ENCODE measurements at places on chromosomes 6 and 20. TPM values are rescaled to one million over a fixed set of nuclear protein-coding genes. Genes with fewer than 3 reads are reported as not detected.

Gene C6orf52
- total RNA-seq: not detected

DNA sequence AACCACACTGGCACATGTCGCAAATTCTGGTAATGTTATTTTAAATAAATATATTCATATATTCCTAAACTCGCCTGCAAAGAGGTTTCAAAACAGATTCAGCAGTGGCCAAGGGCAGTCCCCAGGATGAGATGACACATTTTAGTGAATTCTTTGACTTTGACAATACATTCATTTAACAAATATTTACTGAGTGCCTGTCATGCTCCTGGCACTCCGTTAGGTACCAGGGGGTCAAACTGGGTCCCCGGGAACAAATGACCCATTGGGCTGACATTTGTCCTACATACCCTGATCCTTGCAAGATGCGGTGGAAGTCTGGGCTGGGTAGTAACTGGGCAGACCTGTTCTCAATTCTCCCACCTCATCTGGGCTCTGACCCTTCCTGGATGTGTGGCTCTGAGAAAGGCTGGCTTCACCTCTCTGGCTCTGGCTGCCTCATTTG is 74.9 kb downstream of the FYN start:
- no peak for DNase-seq

DNA sequence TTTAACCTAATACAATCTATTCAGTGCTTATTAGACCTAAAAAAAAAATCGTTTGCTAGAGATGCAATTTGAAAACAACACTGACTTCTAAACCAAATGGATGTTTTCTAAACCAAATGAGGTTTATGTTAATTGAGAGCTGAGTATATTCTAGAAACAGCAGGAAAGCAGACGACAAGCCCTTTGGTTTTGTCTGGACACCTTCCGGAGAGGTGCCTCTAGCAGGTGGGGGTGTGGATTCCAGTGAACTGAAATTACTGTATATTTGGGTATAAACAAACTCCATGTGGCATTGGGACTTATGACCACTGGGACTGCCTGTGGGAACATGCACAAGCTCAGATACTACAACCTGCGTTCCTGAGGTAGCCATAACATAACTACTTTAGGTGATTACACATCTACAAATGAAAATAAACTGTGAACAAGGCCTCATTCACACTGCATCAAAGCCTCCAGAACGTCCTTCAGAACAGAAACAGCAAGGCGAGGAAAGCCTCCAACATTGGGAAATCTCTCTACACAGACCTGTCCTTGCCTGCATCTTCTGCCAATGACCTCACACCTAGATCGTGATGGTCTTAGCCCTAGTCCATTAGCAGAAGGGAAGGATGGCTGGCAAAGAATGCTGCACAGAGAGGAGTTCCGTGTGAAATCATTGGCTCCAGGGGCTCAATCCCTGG is 206.8 kb upstream of the FOXQ1 start:
- peak; percentile 30 for DNase-seq

DNA sequence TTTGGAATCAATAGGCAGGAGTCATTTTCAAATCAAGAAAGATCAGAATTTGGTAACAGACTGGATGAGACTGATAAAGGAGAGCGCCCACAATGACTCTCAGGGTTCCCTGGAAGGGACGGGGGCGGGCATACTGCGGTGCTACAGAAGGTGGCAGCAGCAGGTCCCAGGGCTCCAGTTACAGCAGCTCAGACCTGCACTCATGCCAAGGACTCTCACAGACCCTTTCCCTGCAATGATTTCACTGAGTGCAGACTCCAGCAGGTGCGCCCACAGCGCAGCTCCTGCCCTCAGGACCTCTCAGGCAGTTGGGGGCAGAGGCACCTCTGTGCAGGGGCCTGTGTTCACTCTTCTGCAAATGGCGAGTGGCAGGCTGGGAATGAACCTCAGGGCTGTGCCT is 359.8 kb downstream of the ZFAND3 start:
- DNase-seq: no peak

DNA sequence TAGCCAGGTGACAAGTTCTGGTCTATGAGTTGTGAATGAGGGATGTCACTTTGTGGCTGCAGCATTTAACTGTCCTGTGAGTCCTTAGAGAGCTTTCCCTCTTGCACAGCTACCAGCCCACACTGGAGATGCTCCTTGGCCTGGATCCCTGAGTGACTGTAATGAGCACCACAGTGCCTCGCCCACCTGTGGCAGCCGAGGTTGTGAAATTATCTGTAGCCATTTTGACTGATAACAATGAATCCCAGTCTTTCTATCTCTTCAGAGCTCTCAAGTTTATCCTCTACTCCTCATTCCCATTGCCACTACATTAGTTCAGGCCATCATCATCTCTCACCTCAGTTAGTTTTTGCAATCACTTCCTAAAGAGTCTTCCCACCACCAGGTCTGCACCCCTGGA is 41.3 kb upstream of the BEND3 start:
- DNase-seq: no peak

DNA sequence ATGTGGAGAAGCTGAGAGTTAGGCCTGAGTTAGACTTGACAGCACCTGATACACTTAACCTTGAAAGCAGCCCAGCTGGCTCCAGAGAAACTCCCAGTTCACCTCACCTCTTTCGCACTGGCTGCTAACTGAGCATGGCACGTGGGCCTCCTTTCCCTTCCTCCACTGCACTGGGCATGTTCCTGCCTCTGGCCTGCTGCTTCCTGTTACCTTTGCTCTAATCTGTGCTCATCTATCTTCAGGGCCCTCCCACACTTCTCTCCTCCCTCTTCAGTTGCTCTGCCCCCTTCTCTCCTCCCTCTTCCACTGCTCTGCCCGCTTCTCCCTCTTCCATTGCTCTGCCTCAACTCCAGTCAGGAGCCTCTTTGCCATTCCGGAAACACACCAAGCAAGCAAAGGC is 13.7 kb upstream of the UBE2V1 start:
- no peak for DNase-seq

DNA sequence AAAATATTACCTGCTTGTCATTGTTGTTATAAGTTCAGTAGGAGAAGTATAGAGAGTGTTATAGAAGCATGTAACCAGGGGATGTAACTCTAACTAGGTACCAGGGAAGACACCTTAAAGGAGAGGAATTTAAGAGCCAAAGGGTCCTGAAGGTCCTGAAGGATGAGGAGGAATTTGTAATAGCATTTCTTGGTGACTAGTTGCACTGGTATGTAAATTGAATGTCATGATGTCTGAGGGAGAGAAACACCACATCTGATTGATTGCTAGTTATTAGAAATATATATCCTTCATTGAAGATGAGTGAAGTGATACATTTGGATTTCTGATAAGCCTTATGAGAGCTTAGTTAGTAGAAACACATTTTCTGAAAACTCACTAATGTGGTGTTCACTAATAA is 643.8 kb downstream of the RFPL4B start:
- DNase-seq: no peak
